T-cell (primary cell): ENCODE measurements at places on chromosomes 3 and 15.

DNA sequence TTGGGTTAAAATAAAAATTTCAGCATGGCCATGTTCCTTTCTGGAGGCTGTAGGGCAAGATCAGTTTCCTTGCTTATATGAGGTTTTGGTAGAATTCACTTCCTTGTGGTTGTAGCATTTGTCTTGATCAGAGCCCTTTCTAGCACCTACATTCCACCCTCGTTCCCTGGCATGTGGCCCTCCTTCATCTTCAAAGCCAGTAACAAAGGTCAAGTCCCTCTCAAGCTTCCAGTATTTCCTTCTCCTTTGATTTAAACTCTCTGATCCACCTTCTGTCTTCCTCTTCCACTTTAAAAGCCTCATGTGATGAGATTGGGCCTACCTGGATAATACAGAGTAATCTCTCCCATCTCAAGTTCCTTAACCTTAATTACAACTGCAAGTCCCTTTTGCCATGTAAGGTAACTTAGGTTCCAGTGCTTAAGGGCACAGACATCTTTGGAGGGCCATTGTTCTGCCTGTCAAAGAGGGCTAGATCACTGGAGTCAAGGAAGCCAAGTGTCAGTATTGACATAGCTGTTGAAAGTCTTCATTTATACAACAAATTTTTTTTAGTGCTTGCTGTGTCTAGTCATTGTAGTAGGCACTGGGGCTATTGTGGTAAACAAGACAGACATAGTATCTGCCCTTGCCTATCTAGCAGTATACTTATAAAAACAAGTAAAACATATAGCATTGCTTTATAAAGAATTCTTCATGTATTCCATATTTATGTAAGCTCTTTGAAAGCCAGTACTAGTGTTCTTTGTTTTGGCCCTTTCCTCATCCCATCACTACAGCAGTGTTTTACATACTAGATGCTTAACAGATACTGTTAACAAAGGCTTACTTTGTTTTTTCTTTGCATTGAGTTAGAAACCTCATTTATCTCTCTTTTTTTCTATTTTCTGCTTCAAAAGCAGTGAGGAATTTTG, 40.7 kb downstream of the GLCE start:
- no peak for DNase-seq

GRCh38 chr15:36841193-36841592, 259.2 kb downstream of the MEIS2 start:
- DNase-seq = no peak

DNA sequence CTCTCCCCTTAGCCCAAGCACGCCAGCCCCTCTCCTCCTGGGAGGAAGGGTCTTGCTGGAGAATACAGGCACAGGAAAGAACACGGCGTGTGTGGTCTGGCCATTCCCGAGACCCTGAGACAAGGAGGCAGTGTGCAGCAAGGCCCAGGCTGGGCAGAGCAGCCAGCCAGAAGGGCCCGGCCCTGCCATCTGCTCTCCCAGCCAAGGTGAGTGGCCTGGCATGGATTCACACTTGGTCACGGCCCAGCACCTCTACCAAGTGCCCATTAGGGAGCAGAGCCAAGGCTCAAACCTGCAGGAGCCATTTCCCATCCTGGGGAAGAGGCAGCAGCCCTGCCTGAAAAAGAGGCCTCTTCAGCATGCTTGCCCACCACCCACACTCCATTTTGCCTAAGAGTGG, 28.6 kb downstream of the MEGF11 start:
- DNase-seq = no peak

DNA sequence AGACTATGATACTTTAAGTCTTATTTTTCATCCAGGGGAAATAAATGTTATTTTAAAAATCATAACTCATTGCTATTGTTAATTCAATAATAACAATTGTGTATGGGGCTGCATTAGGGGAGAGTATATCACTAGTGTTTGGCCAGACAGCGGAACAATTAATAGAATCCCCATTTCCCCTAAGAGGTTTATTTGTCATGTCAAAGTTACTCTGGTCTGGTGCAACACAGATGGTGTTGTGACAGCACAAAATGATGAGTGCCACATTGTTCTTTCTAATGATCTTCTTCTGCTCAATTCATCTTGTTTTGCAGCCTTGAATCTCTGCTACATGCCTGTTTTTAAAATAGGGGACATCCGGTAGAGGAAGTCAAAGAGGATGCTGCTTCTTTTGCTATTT, 351.6 kb downstream of the NSUN3 start:
- DNase-seq = no peak

- DNase-seq = no peak
Observed at GRCh38 chr3:16448639-16449070, 64.8 kb downstream of the RFTN1 start.

DNA sequence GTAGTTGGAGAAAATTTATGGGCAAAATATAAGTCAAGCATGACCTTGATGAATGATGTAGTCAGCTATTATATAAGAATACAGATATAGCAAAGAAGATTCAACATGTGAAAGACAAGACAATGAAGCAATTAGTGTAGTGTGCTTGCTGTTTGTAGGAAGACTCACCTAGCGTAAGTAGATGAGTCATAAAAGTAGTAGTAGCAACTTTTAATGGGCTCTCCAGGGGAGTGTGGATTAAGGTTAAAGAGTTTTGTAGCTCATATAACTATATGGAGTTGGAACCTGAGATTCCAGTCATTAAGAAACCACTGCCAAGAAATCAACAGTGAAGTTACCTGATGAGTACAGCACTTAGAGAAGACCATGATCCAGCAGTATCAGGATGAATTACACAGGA, 444.7 kb upstream of the CNTN3 start:
- DNase-seq = no peak
